Neuronal stem cell (in vitro differentiated cells): ENCODE measurements at places on chromosomes 3 and 15.

GRCh38 chr3:87979527-87979926 is 79.3 kb downstream of the CGGBP1 start:
- DNase-seq: no peak

- DNase-seq: peak; percentile 40
Measured at GRCh38 chr3:159733194-159733860, 255.3 kb upstream of the IL12A start.

DNA sequence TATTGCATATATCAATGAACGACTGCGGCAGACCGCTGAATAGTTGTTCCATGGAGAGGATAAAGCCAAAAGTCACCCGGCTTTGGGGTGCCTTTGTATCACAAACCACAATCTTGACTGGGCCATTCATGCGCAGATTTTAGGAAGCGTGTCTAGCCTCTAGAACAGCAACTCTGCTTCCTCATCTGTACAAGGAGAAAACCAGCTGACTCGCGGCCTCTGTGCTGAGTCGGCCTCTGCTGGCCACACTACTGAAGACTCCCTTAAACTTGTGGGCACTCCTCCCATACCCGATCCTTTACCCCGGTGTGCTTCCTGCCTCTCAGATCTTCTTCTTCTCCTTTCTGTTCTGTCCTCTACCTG is 872 bp downstream of the DLEC1 start:
- DNase-seq: no peak

GRCh38 chr15:73691396-73691795 is 7.2 kb downstream of the CD276 start:
- no peak for DNase-seq

GRCh38 chr3:143151004-143151731 is 31.6 kb downstream of the CHST2 start:
- DNase-seq: no peak

DNA sequence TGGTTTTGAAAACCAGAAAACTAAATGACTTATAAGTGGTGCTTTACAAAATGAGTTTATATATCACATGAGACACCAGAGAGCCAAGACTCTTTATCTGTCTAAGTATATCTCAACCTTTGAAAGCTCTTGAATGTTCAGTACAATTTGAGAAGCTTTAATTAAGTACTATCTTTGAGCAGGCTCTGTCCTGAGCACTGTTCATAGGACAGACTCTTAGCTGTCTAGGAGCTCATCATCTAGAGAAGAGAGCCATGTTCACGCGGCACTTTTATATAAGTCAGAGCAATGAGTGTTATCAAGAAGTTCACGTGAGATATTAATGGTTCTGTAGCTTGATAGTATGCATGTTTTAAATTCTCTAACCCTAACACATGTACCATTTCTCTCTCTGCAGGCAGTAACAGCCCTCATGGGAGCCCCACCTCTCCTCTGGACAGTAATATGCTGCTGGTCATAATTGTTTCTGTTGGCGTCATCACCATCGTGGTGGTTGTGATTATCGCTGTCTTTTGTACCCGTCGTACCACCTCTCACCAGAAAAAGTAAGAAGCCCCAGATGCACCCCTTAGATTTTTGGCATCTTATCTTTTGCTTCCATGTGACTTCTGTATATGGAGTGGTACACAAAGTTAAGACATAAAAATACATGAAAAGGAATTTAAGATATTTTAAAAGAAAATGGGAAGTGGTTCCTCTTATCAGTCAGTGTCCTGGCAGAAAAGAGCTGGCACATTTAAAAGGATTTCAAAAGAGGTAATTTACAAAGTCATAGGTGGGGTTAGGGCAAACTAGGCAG is 86.0 kb downstream of the HCN4 start:
- no peak for DNase-seq

DNA sequence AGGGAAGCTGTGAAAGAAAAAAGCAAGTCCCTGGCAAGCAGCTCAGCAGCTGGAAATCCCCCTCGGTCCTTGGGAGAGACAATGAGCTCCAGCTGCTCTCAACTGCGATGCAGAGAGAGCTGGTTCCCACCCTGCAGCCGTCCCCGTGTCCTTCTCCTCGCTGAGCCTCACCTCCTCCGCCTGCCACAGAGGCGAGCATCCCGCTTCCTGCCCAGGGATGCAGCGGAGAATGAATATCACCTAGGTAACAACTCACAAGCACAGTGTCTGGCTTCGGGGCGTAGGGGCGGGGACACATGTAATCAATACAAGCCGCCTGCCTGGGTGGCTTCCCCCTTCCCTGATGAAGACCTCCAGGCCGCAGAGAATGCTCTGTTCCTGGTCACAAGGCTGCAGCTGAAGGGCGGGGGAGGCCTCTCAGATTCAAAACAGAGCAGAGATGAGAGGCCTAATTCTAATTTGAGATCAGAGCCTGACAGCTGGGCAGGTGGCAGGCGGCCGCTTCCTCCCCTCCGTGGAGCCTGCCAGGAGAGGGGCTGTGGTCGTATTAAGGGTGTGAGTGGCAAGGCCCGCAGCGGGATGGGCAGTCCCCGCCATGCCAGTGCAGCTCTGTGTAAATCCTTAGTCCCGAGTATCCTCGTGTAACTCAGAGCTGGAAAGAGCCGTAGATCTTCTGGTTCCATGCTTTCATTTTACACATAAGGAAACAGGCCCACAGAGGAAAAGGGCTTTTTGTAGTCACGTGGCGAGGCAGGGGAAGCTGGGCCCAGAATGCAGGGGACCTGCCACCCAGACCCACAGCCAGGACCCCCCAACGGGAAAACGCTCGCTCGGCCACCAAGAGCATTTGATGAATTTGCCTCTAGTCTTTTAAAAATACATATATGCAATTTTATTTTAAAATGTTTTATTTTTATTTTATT is 24.3 kb downstream of the ZDHHC19 start:
- DNase-seq: peak; percentile 61

DNA sequence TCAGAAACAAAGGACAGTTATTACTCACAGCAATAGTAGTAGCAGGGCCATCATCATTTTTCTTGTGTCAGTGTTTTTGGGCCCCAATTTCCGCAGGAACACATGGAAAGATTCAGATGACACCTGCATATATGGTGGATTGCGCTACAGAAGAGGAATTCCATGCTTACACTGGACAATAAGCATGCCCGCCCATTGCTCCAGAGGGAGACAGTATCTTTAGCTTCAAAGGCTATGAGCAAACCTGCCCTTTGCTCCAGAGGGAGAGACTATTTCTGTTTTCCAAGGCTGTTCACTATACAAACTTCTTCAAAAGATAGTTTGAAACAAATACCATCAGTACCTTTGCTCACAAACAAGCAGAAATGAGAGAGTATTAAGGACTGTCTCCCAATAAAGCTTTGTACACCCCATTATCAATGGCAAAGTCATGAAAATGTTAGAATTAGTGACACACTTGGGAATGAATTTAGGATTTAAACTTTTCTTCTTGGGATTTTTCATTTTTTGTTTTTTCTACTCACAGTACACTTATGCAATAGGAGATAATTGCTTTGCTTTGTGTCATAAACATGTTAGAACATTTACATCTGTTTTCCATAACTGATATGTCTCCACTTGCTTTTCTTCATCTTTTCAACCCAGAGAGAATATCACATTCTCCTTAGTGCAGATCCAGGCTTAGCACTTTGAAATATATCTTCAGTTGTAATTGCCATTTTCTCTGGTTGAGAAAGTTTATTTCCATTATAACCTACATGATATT is 564.5 kb upstream of the ZNF717 start:
- no peak for DNase-seq

DNA sequence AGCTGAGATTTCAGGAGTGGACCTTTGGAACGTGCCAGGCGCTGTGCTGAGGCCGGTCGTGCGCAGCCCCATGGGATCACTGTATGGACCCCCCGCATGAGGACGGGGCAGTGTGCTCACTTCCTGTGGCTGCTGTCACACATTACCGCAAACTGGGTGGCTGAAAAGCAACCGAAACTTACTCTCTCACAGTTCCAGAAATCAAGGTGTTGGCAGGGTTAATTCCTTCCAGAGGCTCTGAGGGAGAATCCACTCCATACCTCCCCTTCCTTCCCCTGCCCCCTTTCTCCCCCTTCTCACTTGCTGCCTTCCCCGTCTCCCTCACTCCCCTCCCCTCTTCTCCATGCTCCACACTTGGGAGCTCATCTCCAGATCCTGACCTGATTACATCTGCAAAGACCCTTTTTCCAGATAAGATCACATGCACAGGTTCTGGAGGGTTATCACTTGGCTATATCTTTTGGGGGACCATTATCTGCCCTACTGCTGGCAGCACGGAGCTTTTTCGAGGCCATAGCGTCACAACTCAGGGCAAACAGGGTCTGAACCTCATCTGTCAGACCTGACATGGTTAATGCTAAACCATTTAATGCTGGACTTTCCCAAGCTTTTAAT is 41.2 kb downstream of the KLF13 start:
- DNase-seq: no peak

GRCh38 chr15:80060356-80061006 is 1.0 kb downstream of the ZFAND6 start:
- no peak for DNase-seq

GRCh38 chr3:71560665-71561064 is 22.9 kb downstream of the FOXP1 start:
- DNase-seq: no peak

DNA sequence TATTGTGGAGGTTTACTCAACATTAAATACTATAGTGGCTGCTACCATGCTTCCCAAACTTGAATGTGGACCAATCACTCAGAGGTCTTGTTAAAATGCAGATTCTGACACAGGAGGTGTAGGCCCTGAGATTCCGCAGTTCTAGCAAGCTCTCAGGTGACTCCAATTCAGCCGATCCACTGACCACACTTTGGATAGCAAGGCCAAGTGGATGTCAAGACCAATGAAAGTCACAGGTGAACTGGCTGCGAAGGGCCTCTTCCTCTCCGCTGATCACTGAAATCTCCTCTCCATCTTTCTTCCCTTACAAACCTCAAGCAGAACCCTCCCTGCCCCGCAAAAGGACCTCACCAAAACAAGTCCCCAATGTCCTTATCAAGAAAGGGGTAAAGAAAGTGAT is 9.2 kb upstream of the CHST2 start:
- DNase-seq: no peak

DNA sequence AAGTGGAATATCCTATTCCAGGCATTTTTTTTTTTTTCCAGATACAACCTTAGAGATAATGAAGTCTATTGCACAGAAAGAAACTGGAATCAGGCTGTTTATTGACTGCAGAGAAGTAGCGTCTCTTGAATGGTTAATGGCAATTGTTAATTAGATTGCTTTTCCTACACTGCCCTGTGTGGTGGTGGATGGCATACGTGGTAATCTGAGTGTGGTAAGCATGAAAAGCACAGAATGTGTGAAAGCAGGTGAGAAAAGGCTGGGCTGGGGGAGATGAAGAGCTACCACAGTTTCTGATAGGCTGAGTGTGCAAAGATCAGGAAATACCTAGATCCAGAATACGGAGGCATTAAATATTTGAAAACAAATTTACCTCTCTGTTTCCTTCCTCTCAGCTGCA is 486.3 kb upstream of the TBL1XR1 start:
- DNase-seq: no peak

GRCh38 chr3:130430266-130430665 is 84.8 kb downstream of the COL6A5 start:
- DNase-seq: no peak

DNA sequence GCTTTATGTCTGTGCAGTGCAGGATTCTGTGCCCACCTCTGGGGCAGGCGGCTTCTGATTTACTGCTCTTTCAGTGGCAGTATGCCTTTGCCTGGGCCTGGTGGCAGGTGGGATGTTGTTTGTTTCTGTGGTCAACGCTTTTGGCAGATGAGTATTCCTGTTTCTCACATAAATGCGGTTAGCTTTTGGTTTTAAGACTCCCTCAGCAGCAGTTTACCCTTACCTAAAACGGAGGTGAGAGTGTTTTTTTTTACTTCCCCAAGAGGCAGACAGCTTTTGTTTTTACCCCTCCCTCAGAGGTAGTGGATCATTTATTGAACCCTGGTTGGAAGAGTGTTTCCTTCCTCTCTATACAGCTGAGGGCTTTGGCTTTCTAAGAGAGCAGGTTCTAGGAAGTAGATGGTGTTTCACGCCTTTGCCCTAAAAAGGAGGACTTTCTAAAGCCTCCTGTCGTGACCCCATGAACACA is 134.1 kb upstream of the PLSCR5 start:
- DNase-seq: no peak

GRCh38 chr3:16179261-16179660 is 4.8 kb downstream of the GALNT15 start:
- DNase-seq: no peak

DNA sequence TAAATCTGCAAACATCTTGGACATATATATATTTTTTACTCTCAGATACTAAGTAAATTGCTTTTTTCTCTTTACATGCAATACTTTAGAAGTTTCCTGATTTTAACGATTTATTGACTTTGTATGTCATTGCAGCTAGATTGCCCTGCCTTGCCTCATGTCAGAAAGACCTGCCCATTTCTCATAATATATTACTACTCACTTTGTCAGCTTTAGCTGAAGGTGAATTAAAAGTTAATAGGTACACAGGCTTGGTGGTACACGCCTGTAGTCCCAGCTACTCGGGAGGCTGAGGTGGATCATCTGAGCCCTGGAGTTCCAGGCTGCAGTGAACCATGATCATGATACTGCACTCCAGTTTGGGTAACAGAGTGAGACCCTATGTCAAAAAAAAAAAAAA is 52.8 kb downstream of the PLS1 start:
- no peak for DNase-seq

DNA sequence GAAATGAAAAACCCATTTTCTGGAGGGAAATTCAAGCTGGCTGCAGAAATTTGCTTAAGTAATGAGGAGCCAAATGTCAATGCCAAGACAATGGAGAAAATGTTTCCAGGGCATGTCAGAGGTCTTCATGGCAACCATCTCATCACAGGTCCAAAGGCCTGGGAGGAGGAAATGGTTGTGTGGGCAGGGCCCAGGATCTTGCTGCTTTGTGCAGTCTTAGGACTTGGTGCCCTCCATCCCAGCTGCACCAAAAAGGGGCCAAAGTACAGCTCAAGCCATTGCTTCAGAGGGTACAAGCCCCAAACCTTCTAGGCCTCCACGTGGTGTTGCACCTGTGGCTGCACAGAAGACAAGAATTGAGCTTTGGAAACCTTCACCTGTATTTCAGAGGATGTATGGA is 59.3 kb downstream of the POMGNT2 start:
- DNase-seq: no peak

GRCh38 chr3:153293265-153293664 is 131.2 kb downstream of the RAP2B start:
- DNase-seq: no peak

GRCh38 chr3:113648524-113648923 is 47.9 kb downstream of the USF3 start:
- no peak for DNase-seq

DNA sequence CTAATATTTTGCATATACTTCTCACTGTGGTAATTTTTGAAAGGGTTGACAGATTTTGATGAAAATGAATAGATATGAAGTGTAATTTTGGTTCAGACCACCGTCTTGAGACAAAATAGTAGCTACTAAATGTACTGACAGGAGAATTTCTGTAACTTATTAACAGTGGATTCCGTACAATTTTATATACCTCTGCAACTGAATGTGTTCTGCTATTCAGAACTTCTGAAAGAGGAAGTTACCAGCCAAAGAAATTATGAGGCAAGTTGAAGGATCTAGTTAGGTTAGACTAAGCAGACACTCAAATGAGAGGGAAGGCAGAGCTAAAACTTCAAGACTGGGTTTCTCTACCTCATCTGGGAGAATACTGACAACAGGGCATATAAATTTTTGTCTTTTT is 29.4 kb downstream of the GAP43 start:
- no peak for DNase-seq
